ENCODE measurements at places on chromosomes 3 and 15. TPM values are rescaled to one million over a fixed set of nuclear protein-coding genes. Genes with fewer than 3 reads are reported as not detected.

Gene RBP2
- not detected for polyA plus RNA-seq

Gene KAT2B
- polyA plus RNA-seq = 4.3 TPM

Gene TMEM115
- 38.4 TPM for polyA plus RNA-seq

Gene MYH15
- not detected for polyA plus RNA-seq

Gene HRG
- polyA plus RNA-seq = not detected

Gene PPM1L
- 1.8 TPM for polyA plus RNA-seq

Gene TTC14
- polyA plus RNA-seq = 16.4 TPM

Gene RHOV
- polyA plus RNA-seq = not detected

Gene MUC4
- polyA plus RNA-seq = not detected

Gene RYR3
- not detected for polyA plus RNA-seq

Gene SPTSSB
- polyA plus RNA-seq = 0.79 TPM

Gene CLDN1
- polyA plus RNA-seq = not detected

Gene MYLK
- polyA plus RNA-seq = not detected

Gene CEMIP
- not detected for polyA plus RNA-seq

Gene IFT122
- polyA plus RNA-seq = 5.3 TPM

Gene TRH
- not detected for polyA plus RNA-seq

Gene RTP1
- not detected for polyA plus RNA-seq

Gene XIRP1
- polyA plus RNA-seq = 0.03 TPM

Gene ZNF445
- polyA plus RNA-seq = 3.8 TPM

Gene KBTBD13
- polyA plus RNA-seq = not detected

Gene SLC15A2
- 0.59 TPM for polyA plus RNA-seq

Gene CX3CR1
- 1.6 TPM for polyA plus RNA-seq

Gene ADGRG7
- polyA plus RNA-seq = not detected

Gene SPTBN5
- 0.03 TPM for polyA plus RNA-seq

Gene MUC20
- polyA plus RNA-seq = 0.54 TPM

Gene ZFAND6
- 139 TPM for polyA plus RNA-seq

Gene NANOGP8
- not detected for polyA plus RNA-seq

Gene DBR1
- polyA plus RNA-seq = 16.5 TPM

Gene REC114
- not detected for polyA plus RNA-seq

Gene NR2E3
- not detected for polyA plus RNA-seq

Gene BLM
- 5.5 TPM for polyA plus RNA-seq

Gene SNRPA1
- 82.0 TPM for polyA plus RNA-seq

Gene GRM7
- polyA plus RNA-seq = not detected

Gene CPNE9
- polyA plus RNA-seq = not detected

Gene UACA
- 0.40 TPM for polyA plus RNA-seq
